ENCODE measurements at places on chromosomes 16 and 17.

- H3K27me3 ChIP-seq, result no peaks in the 10 kb centered on the region
- H3K4me3 ChIP-seq, result no peak overlapping the region
- H3K27ac ChIP-seq, result no peak overlapping the region
- H3K4me1 ChIP-seq, result peaks cover 13% of the 10 kb centered on the region
Measured at GRCh38 chr17:56157845-56158244, 4.6 kb downstream of the ANKFN1 start.

GRCh38 chr17:32222621-32223020 lies 43.0 kb upstream of the RHBDL3 start:
- no peaks in the 10 kb centered on the region for H3K36me3 ChIP-seq
- no peak overlapping the region for H3K4me3 ChIP-seq
- no peak overlapping the region for H3K27ac ChIP-seq
- DNase-seq, result peak; percentile 52

DNA sequence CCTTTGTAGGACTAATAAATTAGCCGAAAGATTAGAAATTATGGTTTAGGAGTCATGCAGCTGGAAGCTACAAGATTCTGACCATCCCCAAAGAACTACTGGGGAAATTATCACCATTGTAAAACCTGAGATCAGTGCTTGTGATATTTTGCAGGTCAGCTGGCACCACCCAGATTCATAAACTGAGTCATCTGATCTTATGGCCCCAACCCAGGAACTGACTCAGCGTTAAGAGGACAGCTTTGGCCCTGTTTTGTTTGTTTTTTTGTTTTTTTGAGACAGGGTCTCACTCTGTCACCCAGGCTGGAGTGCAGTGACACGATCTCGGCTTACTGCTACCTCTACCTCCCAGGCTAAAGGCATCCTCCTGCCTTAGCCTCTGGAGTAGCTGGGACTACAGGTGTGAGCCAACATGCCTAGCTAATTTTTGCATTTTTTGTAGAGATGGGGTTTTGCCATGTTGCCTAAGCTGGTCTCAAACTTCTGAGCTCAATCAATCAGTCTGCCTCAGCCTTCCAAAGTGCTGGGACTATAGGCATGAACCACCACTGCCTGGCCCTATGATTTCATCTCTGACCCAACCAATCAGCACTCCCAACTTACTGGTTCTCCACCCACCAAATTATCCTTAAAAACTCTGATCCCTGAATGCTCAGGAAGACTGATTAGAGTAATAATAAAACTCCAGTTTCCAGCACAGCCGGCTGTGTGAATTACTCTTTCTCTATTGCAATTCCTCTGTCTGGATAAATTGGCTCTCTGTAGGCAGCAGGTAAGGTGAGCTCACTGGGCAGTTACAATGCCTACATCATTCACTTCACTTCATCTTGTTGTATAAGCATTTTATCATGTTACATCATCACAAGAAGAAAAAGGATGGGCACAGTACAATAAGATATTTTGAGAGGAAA lies 79.4 kb upstream of the KSR1 start:
- H3K4me3 ChIP-seq, result 0 out of 2 replicates have a peak overlapping the region, but pooled peaks have one; percentile 20
- H3K27ac ChIP-seq, result peak overlapping the region; percentile 44
- H3K36me3 ChIP-seq, result no peaks in the 10 kb centered on the region
- H3K4me1 ChIP-seq, result peaks cover 23% of the 10 kb centered on the region
- DNase-seq, result peak; percentile 76

GRCh38 chr17:8746501-8747236 lies 2.0 kb upstream of the CCDC42 start:
- H3K4me1 ChIP-seq, result no peaks in the 10 kb centered on the region
- H3K4me3 ChIP-seq, result peak overlapping the region; percentile 71
- H3K27ac ChIP-seq, result no peak overlapping the region
- DNase-seq, result no peak

- H3K4me3 ChIP-seq, result no peak overlapping the region
- DNase-seq, result no peak
- no peak overlapping the region for H3K27ac ChIP-seq
- H3K27me3 ChIP-seq, result no peaks in the 10 kb centered on the region
- no peaks in the 10 kb centered on the region for H3K36me3 ChIP-seq
Measured at GRCh38 chr17:1985686-1986085, 39.4 kb downstream of the RTN4RL1 start.

Data from GM23248 (cell line).